ENCODE measurements at places on chromosomes 12 and 14. TPM values are rescaled to one million over a fixed set of nuclear protein-coding genes. Genes with fewer than 3 reads are reported as not detected.

GLT1D1 gene
- 3.6 TPM for total RNA-seq

FITM1 gene
- total RNA-seq = not detected

IFNG-AS1 gene
- not detected for total RNA-seq

KITLG gene
- total RNA-seq = 40.4 TPM

All from uterus (tissue), 4 donors.